Foreskin keratinocyte (primary cell): ENCODE measurements at places on chromosomes 3 and 15. TPM values are rescaled to one million over a fixed set of nuclear protein-coding genes. Genes with fewer than 3 reads are reported as not detected.

GRCh38 chr3:112372396-112372795, 39.4 kb downstream of the CD200 start:
- DNase-seq = no peak

The BRK1 gene
- total RNA-seq = 114 and 115 TPM in 2 replicates

DNA sequence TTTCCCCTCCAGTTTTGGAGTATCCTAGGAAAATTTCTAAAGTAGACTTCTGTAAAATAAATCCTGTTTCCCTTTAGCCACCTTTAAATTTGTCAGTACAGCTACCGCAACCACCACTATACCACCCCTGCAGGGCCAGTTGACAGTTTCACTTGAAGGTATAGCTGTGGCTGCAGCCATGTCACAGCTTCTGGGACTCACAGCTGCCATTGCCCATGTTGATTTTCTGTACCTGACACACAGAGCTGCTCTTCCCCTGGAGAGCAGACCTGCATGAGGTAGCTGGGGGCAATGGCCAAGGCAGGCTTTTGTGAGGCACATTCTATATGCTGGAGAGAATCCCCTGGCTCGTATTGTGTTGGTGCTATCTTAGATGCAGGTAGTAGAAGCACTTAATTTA, 345.4 kb downstream of the LRTM1 start:
- no peak for DNase-seq

- DNase-seq = no peak
These were observed 1.3 kb upstream of the RFX7 start for GRCh38 chr15:56244811-56245576.

The GMNC gene
- not detected in 2 replicates for total RNA-seq

GRCh38 chr3:142498397-142499180, 50.8 kb upstream of the XRN1 start:
- peak; percentile 46 for DNase-seq

The SHC4 gene
- total RNA-seq = 0.65 and 0.78 TPM in 2 replicates

GRCh38 chr15:34799149-34800101, 4.1 kb upstream of the ACTC1 start:
- no peak for DNase-seq
